Hepatocyte (in vitro differentiated cells): ENCODE measurements at places on chromosomes 3 and 15.

DNA sequence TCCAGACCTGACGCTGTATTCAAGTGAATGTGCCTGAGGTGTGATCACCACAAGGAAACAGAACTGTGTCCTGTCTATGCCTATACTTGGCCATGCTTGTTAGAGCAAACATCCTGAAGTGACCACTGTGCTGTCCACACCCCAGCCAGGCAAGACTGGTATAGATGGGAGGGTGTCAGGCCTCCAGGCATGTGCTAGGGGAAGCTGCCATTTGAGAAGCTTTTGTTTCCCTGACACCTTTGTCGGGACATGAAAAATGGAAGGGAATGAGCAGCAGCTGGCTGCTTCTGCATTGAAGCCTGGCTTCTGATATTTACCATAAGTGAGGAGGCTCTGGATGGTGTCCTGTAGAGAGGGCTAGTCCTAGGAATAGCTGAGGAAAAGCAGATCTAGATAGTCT, 106.2 kb downstream of the CPNE4 start:
- no peak for DNase-seq

DNA sequence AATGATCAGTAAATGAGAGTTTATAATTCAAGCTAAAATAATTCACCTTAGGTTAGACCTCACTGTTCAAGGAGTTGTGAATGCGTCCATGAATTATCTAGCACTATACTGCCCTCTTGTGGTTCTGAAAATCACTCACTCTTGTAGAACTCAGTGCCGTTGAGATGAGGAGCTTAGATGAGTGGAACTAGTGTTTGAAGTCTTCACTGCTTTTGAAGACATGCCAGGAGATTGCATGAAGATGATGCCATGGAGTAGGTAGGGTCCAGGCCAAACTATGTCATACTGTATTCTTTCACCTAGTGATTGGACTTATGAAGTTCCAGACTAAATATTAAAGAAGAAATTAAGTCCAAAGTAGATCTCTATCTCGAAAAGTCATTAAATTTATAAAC, 28.8 kb downstream of the LYSMD4 start:
- DNase-seq, result peak; percentile 92

DNA sequence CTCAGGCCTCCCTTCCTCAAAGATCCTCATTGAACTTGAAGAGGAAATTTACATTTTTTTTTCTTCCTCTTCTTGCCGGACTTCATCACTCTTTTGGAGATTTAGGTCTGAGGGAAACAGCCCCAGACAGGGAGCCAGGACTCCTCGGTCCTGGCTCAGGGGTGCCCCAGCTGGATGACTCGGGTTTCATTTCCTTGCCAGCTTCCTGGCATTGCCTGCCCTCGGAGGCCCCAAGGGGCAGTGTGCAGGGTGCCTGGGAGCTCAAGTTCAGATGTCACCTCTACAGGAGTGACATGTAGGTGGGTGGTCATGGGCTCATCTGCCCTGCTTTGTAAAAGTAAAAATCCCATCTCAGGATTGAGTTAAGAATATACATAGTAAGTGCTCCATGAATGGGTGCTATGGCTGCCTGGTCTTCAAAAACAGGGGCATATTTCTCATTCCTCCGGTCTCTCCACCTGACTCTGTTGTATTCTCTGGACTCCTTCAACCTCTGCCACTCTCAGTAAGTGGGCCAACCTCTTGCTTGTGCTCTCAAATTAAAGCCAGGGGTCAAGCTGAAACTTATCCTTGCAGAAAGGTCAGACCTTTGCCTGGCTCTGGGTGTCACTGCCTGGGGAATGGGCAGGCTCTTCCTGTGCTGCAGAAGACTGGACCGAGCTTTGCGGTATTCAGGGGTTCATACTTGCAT, 51.8 kb downstream of the SMAD6 start:
- no peak for DNase-seq

GRCh38 chr15:81073801-81074200, 60.3 kb upstream of the CFAP161 start:
- no peak for DNase-seq

- no peak for DNase-seq
Observed at GRCh38 chr15:52217186-52217585, 26.0 kb upstream of the GNB5 start.

- no peak for DNase-seq
Observed at GRCh38 chr15:25862071-25862471, 1.1 kb downstream of the ATP10A start.

- no peak for DNase-seq
Observed at GRCh38 chr3:153680526-153680925, 440.7 kb upstream of the ARHGEF26 start.

- DNase-seq, result no peak
Observed at GRCh38 chr3:111725706-111726105, 130.6 kb upstream of the ZBED2 start.

DNA sequence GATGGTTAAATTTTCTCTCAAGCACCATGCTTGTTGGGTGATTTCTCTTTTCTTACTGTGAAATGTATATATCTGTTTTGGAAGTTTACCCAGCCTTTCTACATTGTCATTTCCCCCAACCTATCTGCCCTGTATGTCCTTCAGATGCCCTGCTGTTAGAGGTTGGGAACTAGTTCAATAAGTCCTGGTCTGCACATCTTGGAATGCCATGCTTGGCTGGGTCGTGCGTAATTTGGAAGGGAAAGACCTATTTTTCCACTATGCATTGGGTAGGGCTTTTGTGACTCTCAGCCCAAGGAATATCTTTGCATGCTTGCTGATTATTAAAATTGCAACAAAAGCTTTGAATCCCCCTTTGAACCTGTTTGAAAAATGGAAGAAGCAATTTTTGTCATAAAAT, 63.8 kb downstream of the TRIM71 start:
- DNase-seq, result no peak

DNA sequence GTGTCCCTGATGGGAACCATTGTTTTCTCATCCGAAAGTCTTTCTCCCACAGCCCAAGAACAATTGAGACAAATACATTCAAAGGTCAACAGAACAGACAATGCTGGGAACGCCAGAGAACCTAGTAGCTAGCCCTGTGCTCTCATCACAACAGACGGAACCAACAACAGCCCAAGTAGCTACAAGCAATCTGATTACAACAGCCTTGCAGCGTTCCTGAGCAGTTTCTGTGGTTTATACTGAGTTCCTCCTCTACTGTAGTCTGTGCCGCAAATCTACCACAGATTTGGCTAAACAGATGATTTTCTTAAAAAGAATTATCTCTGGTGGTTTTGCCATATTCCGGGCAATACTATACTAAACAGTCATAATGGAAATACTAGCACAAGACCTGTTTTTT, 435.6 kb downstream of the MECOM start:
- DNase-seq, result no peak

- no peak for DNase-seq
Observed at GRCh38 chr3:153889905-153890334, 231.3 kb upstream of the ARHGEF26 start.

GRCh38 chr3:52537726-52538421, 1.5 kb downstream of the UQCC5 start:
- no peak for DNase-seq

DNA sequence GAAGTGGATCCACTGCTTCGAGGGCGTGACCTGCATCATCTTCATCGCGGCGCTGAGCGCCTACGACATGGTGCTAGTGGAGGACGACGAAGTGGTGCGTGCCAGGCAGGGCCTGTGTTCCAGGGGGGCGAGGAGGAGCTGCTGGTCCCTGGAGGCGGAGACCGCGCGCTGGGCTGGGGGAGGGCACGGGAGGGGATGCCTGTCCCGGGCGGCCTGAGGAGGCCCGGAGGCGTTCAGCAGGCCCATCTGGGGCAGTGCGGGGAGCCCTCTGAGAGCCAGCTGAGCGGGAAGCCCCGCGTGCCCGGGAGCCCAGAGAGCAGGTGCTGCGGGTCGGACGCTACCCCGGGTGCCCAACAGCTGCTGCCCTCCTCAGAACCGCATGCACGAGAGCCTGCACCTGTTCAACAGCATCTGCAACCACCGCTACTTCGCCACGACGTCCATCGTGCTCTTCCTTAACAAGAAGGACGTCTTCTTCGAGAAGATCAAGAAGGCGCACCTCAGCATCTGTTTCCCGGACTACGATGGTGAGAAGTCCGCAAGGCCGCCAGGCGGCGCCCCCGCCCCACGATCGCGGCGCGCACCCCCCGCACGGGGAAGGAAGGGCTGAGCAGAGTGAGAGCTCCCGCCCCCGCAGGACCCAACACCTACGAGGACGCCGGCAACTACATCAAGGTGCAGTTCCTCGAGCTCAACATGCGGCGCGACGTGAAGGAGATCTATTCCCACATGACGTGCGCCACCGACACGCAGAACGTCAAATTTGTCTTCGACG, 2.9 kb downstream of the GNAT1 start:
- peak; percentile 73 for DNase-seq

GRCh38 chr3:31241533-31241932, 291.2 kb upstream of the STT3B start:
- DNase-seq, result no peak

- no peak for DNase-seq
Observed at GRCh38 chr15:63439536-63440264, 58.1 kb upstream of the CA12 start.

DNA sequence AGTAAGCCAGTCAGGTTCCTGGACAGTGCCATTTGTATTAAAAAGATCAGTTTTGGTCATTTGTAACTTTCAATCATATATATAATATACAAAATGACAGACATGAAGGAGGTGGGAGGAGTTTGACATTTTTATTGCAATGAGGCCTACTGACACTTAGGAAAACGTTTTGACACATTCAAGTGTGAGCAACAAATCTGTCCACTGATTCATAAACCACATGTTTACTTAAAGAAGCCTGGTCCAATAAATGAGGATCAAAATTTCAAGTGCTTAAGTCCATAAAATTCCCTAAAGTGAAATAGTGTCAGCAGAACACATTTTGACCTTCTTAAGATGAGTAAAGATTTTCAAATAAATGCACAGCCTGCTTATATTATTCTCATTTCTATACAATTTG, 137.3 kb downstream of the MECOM start:
- DNase-seq, result no peak

GRCh38 chr3:87268646-87269211, 7.7 kb downstream of the POU1F1 start:
- no peak for DNase-seq

DNA sequence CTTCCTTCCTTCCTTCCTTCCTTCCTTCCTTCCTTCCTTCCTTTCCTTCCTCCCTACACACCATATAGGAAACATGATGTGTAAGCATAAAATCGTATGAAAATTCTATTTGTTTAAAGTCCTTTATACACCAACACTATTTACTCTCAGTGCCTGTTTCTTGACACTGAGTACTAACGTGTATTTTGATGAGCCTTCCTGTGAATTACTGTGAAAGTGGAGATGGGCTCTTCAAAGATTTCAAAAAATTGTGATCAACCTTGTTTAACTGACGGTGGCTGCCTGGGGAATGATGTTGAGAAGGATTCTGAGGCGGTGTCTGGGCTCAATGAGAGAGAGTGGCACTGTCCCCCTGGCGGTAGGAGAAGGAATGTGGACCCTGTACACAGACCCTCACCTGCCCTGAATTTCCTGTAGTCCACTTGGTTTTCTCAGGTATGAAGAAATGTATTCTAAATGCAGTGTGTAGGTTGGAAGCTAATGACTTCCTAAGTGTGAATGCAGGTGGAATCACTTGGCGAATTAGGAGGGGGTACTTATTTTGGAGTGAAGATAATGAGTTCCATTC, 237.9 kb downstream of the GAP43 start:
- DNase-seq, result no peak

GRCh38 chr15:70212286-70212962, 114.7 kb upstream of the TLE3 start:
- no peak for DNase-seq

DNA sequence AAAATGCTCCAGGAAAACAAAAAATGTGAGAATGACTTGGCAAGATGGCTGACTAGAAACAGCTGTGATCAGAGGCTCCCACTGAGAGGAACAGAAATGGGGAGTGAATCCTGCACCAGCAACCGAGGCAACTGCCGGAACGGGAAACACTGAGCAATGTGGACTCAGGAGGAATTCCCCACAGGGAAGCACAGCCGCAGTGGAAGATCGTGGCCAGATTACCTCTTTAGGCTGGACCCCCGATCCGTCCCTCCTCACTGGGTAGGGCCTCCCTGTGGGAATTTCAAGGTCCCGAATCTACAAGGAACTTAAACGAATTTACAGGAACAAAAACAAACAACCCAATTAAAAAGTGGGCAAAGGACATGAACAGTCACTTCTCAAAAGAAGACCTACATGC, 385.2 kb upstream of the MCTP2 start:
- DNase-seq, result no peak
